NCI-H187 (cell line): ENCODE measurements at places on chromosomes 3 and 15.

DNA sequence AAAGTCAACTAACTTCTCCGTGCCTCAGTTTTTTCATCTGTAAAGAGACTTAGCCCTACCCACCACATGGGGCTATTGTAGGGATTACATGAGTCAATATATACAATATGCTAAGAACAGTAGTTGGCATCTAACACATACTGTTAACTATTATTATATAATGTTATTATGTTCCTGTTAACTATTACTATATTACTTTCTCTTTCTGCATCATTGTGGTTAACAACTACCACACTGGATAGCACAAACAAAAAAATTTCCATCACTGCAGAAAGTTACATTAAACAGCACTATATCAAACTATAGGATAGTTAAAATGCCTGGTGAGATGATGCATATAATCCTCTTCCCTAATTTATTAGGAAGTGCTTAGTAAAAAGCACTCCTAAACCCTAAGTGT, 23.7 kb downstream of the STAG1 start:
- no peak for DNase-seq

GRCh38 chr3:118088696-118089095, 946.0 kb downstream of the IGSF11 start:
- DNase-seq, result no peak

- DNase-seq, result no peak
Observed at GRCh38 chr3:150779402-150779858, 16.5 kb upstream of the SIAH2 start.

GRCh38 chr3:32321095-32321790, 70.4 kb upstream of the CMTM7 start:
- DNase-seq, result no peak

DNA sequence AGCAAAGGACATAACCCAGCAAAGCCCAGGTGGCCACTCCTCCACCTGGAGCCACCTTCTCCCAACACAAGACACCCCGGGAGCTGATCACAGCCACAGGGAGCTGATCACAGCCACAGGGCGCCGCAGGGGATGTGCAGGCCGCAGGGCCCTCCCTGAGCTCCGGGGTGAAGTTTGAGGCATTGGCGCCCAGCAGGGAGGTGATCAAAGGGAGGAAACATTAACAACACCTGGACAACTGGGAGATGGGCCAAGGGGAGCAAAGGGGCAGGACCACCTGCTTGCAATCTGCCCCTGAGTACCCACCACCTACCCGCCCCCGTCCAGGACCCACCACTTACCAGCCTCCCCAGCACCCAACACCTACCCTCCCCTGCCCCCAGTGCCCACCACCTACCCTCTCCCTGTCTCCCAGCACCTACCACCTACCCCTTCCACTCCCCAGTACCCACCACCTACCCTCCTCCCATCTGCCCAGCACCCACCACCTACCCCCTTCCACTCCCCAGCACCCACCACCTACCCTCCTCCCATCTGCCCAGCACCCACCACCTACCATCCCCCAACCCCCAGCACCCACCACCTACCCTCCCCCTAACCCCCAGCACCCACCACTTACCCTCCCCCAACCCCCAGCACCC, 2.4 kb downstream of the UROC1 start:
- no peak for DNase-seq

DNA sequence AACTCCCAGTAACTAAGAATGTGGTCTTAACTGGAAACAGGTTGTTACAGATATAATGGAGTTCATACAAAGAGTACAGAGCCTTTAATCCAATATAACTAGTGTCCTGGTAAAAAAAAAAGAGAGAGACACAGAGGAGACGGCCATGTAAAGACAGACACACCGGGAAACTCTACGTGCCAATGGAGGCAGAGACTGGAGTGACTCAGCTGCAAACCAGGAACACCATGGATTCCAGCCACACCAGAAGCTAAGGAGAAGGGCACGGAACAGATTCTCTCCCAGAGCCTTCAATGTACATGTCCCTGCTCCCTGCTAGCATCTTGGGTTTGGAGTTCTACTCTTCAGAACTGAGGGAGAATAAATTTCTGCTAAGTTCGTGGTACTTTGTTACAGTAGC, 4.5 kb downstream of the RNF168 start:
- no peak for DNase-seq

DNA sequence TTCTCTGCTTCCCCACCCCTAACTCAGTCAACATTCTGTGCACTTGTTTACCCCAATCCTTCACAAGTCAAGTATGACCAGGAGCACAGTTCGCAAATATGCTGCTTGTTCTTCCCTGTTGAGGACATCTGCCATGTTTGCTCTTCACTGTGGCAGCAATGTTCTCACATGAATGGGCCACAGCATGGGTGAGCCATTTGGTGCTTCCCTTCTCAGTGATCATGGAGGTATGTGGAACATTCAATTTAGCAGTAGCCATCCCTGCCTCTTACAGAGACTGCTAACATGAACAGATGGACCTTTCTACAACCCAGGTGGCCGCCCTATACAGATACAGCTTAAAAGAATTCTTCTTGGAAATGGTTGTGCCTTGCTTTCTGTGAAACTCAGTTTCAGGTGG, 660.1 kb upstream of the SGO1 start:
- no peak for DNase-seq

DNA sequence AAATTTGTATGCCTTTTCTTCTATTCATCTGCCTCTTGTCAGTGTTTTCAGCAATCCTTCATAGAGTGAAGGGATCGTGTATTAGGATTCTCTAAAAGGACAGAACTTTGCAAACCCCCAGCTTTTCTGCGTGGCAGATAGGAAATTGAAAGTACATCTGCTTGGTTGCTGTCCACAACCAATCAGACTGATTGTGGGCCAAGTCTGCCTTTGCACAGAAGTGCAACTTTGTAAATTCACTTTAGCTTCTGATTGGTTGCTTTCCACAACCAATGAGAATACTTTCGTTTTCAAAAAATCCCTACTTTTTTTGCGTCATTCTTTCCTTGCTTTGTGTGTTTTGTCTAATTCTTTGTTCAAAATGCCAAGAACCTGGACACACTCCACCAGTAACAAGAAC, 847.4 kb downstream of the FHIT start:
- no peak for DNase-seq

DNA sequence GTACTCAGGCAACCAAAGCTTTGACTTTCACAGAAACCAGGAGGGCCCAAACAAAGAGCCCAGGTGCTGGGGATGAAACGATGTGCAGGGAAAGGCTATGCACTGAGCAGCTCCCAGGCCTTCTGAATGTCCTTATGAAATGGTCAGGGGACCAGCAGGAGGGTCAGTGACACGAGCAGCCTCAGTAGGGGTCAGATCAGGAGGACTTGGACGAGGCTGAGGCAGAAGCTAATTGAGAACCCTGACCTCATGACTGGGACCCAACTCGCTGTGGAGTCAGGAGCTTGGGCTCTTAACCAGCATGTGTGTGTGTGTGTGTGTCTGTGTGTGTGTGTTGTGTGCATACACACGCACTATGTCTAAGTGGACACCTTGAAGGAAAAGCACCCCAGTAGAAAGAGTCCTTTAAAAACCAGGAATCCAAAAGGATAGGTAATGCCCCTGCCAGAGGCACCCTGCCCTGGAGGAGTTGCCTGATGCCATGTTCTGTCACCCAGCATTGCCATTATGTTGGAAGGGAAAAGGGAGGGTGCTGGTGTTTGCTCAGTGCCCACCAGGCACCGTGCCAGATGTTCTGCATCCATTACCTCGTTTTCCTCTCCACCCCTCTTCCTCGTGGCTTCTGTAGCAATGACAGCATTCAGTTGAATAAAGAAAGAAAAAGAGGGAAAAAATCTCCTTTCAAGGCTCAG, 50.9 kb downstream of the CORO2B start:
- no peak for DNase-seq

DNA sequence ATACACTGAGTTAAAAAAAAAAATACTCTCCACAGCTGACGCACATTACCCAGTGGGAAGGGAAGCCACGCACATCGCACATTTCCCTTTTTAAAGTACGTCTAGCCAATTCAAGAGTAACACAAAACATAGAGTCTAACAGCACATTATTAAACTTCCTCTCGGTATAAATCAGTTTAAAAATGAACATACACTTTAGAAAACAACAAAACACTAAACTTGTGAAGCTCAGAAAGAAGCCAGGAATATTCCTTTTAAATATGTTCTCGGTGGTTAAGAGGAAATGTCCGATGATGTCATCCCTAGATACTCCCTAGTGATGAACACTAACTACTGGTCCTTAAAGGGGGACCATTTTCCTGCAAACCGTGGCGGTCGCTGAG, 721 bp downstream of the MYEF2 start:
- DNase-seq, result no peak

DNA sequence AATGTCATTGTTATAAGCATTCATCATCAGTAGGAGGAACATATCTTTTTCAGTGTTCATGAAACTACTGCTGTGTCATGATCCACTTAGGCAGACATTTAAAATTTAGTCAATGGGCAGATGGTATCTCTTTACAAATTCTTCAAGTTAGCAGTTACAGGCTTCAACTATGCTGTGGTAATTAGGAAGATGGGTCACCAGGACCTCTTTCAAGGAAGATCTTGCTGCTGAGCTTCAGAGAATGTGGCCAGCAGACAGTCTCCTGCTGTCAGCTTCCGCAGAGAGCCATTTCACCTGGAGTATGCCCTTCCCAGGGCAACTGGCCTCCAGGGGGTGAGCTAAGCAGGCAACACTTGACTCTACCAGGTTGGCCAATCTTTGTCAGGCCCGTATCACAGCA, 19.4 kb downstream of the IFT57 start:
- DNase-seq, result no peak

DNA sequence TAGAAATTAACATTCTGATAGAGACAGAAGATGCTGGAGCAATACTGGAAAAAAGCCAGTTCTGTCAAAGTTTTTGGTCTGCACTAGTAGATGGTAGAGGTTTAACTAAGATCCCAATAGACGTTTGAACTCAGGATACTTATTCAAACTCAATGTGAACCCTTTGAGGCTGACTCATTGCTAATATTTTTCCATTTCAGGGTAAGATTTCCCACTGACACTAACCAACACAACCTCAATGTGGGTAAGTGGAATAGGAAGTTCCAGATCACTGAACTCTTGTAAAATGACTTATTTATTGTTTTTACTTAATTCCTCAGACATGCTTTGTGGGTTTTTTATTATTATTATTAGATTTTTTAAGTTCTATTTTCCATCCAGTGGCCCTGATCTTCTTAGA, 1024.8 kb downstream of the EPHA3 start:
- DNase-seq, result no peak

DNA sequence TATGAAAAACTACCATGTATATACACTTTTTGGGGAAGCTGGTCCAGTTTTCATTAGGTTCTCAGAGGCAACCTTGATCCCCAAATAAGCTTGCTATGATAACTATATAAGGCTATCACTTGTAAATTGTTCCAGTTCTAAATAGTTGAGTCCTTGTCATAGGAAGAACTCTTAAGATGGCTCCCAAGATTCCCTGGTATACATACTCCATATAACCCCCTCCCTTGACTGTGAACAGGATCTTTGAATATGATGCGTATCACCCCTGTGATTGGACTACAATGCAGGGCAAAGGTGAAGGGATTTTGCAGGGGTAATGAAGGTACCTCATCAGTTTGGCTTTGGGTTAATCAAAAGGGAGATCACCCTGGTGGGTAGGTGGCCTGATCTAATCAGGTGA, 48.6 kb upstream of the TRIM59 start:
- no peak for DNase-seq

GRCh38 chr15:77420610-77421369, at the start of gene HMG20A:
Gene HMG20A (plus strand): TSS chr15:77420888. CDS start chr15:77458408, 37,520 bp downstream.
- DNase-seq, result peak; percentile 85

GRCh38 chr15:98438326-98438725, 210.0 kb upstream of the IGF1R start:
- no peak for DNase-seq

- no peak for DNase-seq
Observed at GRCh38 chr3:71541313-71541712, 42.2 kb downstream of the FOXP1 start.

DNA sequence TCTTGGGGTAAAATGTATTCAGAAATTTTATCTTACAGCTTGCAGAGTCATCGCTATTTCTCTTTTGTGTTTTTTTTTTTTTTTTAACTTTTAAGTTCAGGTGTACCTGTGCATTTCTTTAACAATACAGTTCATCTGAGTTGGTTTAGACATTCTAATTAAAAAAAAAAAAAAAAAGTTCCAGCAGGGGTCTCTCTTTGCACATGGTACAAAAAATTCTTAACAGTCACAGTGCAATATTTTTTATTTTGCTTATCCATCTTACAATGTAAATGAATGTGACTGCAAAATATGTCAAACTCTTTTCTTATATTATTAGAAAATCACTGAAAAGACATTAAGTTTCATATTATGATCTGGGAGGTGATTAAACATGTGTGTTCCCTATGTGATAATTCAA, 47.5 kb upstream of the SLC9A9 start:
- DNase-seq, result no peak

DNA sequence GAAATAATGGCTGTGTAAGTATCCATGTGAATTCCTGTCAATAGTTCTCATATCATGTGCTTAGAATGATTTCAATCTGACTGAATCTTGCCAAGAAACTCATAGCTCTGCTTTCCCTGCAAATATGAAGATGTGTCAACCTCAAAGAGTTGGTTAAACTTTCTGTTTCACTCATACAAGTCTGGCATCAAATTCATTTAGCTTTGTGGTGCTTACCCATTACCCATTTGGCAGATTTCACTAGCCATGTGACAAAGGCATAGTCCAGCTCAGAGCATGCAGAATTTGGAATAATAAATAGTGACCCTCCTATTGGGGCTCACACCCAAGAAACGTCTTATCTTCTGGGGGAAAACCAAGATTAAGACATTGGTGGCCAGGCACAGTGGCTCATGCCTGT, 256.6 kb upstream of the TPRG1 start:
- no peak for DNase-seq

- DNase-seq, result no peak
Observed at GRCh38 chr15:66619152-66619903, 53.5 kb upstream of the LCTL start.

- no peak for DNase-seq
Observed at GRCh38 chr3:17782751-17783150, 40.3 kb upstream of the TBC1D5 start.

DNA sequence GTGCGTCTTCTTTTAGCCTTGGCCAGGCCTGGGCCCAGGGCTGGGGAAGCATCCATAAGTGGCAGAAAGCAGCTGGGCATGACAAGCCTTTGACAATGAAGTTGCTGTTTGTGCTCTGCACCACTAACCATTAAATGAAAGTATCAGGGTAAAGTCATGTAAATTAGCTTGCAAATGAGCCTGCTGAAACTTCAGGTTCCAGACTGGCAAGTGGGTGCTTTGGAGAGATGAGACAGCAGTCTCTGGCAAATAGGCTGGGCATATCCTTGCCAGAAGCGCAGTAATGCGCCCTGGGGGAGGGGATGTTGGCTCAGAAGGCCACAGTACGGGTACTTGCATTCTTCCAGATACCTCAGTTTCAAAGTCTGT, 40.7 kb downstream of the RAB6B start:
- no peak for DNase-seq

DNA sequence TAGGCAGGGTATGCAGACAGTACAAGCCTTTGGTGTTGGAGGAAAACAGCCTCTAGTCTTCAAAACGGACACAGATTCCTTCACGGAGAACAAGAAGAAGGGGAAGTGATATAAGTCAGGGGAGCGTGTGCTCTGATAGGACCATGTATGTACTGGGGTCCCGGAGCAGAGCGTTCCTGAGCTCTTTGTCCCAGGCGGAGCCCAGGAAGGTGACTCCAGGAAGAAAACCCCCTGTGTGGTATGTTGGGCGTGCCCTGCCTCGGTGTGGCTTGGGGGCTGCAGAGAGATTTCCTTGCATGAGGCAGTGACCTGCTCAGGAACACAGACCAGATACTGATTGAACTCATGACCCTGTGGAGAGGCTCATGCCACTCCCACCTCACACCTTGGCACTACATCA, 21.7 kb downstream of the MELTF start:
- no peak for DNase-seq

GRCh38 chr3:14451844-14452739, 49.7 kb downstream of the SLC6A6 start:
- DNase-seq, result no peak
